ENCODE measurements at places on chromosomes 7 and 10. TPM values are rescaled to one million over a fixed set of nuclear protein-coding genes. Genes with fewer than 3 reads are reported as not detected.

DNA sequence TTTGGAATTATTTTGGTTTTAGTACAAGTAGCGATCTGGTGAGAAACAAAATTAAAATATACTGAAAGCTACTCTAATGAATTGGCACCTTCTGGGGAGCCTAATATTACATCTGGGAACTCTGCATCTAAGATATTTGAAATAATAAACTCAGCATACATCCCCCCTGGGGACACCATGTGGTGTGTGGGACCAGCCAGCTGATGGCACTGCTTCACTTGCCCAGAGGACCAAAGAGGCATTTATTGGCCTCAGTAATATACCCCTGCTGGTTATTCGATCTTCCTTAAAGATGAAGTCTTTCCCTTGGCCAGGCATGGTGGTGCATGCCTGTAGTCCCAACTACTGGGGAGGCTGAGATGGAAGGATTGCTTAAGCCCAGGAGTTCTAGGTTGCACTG is 195.1 kb upstream of the AUTS2 start:
- H3K27me3 ChIP-seq, result no peaks in the 10 kb centered on the region
- no peak overlapping the region for H3K4me3 ChIP-seq
- H3K36me3 ChIP-seq, result no peaks in the 10 kb centered on the region
- no peaks in the 10 kb centered on the region for H3K4me1 ChIP-seq

GRCh38 chr7:22452960-22453558 is 46.9 kb downstream of the STEAP1B start:
- H3K27me3 ChIP-seq, result peaks cover 6% of the 10 kb centered on the region
- DNase-seq, result no peak
- H3K36me3 ChIP-seq, result no peaks in the 10 kb centered on the region
- peak overlapping the region; percentile 13 for H3K4me3 ChIP-seq

GRCh38 chr10:123361832-123362231 is 207.6 kb downstream of the BUB3 start:
- no peak overlapping the region for H3K4me3 ChIP-seq
- no peaks in the 10 kb centered on the region for H3K36me3 ChIP-seq
- DNase-seq, result no peak
- H3K27me3 ChIP-seq, result peaks cover 32% of the 10 kb centered on the region

DNA sequence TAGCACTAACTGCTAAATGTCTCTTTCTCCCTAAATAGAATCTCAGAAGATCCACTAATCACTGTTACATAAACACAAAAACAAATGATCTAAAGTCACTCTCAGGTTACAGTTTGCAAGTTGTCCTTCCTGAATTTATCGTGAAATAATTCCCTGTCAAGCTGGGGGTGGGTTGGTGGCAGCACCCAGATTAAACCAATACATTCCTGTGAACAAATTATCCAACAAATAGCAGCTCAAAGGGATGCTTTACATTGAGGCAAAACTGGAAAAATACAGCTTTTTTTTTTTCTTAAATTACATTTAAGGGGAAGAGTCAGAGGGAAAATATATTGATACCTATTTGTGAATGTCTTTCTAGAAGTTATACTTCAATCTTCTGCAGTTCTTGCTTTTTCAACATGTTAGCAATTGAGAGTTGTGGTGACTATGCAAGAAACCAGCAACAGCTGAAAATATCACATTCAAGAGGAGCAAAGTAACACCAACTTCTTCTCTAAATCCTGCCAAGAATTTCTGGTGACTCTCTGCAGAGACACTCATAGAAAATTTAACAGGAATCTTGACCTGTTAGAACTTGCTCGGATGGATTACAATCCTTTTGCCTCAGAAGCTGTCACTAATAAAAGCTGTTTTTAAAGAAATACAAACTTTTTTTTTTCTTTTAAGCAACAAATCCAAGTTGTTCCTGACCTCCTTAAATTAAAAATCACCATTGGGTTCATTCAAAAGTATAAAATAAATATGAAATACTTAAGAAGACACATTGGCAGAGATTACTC is 18.9 kb downstream of the LMOD2 start:
- no peaks in the 10 kb centered on the region for H3K27me3 ChIP-seq
- H3K4me1 ChIP-seq, result peaks cover 34% of the 10 kb centered on the region
- H3K36me3 ChIP-seq, result peaks cover 5% of the 10 kb centered on the region
- peak overlapping the region; percentile 66 for H3K27ac ChIP-seq

DNA sequence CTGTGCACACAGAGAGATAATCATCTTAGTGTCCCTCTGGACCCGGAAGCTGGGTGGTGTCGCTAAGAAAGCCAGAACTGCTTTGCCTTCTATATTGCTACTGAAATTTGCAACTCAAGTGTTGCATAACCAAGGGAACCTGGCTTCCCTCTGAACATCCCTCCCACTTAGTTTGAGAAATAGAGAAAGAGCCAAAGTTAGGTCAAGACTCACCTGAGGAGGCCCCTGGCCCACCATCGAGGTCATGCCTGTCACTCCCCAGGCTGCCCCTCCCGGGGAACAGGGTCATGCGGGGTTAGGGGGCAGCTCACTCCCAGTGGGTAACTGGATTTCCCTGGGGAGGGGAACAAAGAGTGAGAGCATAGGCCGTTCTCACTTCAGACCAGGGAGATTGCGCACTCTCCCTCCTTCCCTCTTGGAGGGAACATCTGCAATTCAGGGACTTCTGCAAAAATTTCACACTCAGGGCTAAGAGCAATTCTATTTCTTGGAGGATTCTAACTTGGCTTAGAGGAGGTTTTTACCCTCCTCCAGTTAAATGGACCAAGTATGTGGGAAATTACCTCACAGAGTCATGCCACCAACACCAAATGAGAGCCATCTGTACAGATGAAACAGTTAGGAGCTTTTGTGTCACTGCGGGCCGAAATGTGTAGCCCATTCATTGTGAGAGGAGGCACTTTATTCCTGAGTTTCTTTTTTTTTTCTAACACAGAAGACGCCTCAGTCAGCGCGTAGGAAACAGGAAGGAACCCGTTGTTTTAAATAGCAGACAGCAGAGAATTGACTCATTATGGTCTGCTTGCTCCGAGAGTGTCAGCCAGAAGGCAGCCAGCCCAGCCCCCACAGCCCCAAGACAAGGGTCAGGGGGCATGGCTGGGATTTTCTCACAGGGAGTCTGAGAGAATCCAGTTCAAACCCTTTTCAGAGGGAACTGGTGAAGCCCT is 221.3 kb downstream of the ARHGAP12 start:
- peaks cover 21% of the 10 kb centered on the region for H3K4me1 ChIP-seq
- H3K36me3 ChIP-seq, result peaks cover 11% of the 10 kb centered on the region
- H3K27me3 ChIP-seq, result no peaks in the 10 kb centered on the region
- DNase-seq, result no peak
- H3K4me3 ChIP-seq, result peak overlapping the region; percentile 7

DNA sequence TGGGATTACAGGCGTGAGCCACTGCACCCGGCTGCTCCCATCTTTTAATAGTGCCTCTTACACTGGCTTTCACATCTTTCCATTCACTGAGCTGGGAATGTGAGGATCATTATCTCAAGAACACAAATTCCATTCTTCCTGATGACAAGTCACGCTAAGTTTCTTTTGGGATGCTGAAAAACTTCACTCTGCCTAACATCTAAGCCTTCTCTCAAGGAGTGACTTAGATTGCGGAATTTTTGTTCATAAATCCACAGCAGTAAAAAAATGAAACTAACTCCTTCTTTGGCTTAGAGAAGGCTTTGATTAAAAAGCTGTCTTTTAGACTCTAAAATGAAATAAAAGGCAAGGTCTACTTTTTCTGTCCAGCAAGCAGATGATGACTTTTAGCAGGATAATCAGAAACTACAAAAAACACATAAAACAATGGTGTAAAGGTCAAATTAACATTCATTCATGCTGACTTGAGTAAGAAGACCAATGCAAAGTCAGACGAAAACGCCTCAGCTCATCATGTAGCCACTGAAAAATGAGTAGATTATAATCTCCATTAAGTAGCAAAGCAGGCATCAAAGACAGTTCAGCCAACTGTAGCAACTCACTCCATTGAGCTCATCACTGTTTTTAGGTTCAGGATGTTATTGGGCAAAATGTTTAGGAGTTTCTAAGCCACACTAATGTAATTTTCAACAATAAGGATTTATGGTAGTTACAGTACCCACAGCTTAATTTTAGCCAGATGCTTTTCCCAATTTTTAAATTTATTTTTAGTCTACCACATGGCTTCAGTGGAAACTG is 178.8 kb downstream of the ELMO1 start:
- H3K4me3 ChIP-seq, result no peak overlapping the region
- H3K27ac ChIP-seq, result no peak overlapping the region
- DNase-seq, result no peak
- no peaks in the 10 kb centered on the region for H3K36me3 ChIP-seq
- H3K27me3 ChIP-seq, result peaks cover 3% of the 10 kb centered on the region
- H3K4me1 ChIP-seq, result peaks cover 8% of the 10 kb centered on the region

The AKR1C8 gene
- total RNA-seq, result not detected

The SSBP1 gene
- total RNA-seq, result 127 TPM

- DNase-seq, result no peak
- H3K4me1 ChIP-seq, result no peaks in the 10 kb centered on the region
- H3K27ac ChIP-seq, result no peak overlapping the region
- no peak overlapping the region for H3K4me3 ChIP-seq
Observed at GRCh38 chr7:105776986-105777910, 99.2 kb downstream of the ATXN7L1 start.

DNA sequence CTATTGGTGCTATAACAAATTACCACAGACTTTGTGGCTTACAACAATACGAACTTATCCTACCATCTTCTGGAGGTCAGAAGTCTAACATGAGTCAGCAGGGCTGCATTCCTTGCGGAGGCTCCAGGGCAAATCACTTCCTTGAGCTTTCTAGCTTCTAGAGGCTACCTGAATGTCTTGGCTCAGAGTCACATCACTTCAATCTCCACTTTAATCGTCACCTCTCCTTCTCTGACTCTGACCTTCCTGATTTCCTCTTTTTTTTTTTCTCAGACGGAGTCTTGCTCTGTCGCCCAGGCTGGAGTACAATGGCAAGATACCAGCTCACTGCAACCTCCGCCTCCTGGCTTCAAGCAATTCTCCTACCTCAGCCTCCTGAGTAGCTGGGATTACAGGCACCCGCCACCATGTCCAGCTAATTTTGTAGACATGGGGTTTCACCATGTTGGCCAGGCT is 44.6 kb upstream of the ANAPC16 start:
- H3K27ac ChIP-seq, result peak overlapping the region; percentile 80
- H3K4me3 ChIP-seq, result no peak overlapping the region
- peaks cover 22% of the 10 kb centered on the region for H3K4me1 ChIP-seq
- no peaks in the 10 kb centered on the region for H3K27me3 ChIP-seq
- DNase-seq, result no peak

DNA sequence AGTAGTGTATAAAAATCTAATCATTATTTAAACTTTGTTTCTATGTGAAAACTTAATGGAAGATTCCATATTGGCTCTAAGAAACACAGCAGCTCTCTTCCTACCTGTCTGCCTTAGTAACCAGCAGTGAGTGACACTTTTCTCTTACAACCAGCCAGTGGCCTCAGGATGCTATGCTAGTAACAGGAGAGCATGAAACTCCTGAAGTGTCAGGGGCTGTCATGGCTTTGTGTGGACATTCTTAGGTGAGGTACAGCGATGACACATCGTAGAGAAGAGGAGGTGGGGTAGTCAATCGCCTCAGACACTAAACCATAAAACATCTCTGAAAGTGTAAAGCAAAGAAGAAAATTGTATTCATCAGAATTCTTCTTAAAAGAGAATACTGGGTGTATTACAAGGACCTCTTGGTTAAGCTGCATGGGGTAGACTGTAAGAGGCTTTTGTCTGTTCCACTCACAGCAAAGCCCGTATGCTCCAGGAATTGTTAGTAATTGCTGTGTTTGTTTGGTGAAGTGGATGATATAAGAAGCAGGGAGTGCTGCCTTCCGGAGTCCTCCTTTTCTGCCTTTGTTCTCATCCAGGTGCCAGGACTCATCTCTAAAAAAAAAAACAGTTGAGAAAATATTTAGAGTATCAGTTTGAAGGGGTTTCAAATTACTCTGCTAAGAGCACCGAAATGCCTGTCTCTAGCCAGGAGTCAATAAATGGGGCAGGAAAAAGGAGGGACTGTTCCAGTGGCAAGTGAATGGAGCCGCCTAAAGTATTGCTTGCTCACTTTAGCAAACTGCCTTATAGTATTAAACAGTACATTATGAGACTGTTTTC is 518.8 kb downstream of the CNTNAP2 start:
- no peaks in the 10 kb centered on the region for H3K36me3 ChIP-seq
- H3K27me3 ChIP-seq, result no peaks in the 10 kb centered on the region
- no peak for DNase-seq

DNA sequence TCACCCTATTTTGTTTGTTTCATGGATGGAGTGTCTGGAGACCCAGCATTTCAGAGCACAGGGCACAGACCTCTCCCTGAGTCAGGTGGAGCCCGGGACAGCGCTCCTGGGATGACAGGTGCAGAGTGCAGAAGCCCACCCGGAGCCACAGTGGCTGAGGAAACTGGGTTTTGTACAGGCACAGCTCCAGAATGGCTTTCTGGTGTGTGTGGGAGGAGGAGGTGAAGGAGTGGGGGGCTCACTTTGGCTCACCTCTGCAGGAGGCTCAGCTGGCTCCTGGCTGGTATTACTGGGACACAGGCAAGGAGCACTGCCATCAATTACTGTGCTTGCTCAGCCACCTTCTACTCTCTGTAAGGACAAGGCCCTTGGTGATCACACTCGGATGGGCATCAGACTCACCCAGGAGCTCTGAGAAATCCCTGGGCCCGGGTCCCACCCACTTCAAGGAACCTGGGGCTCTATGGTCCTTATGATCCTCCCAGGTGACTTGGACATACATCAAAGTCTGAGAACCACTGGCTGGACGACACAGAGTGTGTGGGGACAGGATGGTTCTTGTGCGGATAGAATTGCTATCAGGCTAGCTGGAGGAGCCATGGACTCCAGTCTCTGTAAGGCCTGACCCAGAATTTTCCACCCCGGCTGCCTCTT is 221.1 kb upstream of the ZNF32 start:
- H3K4me1 ChIP-seq, result peaks cover 26% of the 10 kb centered on the region
- peaks cover 23% of the 10 kb centered on the region for H3K27me3 ChIP-seq
- H3K4me3 ChIP-seq, result no peak overlapping the region

DNA sequence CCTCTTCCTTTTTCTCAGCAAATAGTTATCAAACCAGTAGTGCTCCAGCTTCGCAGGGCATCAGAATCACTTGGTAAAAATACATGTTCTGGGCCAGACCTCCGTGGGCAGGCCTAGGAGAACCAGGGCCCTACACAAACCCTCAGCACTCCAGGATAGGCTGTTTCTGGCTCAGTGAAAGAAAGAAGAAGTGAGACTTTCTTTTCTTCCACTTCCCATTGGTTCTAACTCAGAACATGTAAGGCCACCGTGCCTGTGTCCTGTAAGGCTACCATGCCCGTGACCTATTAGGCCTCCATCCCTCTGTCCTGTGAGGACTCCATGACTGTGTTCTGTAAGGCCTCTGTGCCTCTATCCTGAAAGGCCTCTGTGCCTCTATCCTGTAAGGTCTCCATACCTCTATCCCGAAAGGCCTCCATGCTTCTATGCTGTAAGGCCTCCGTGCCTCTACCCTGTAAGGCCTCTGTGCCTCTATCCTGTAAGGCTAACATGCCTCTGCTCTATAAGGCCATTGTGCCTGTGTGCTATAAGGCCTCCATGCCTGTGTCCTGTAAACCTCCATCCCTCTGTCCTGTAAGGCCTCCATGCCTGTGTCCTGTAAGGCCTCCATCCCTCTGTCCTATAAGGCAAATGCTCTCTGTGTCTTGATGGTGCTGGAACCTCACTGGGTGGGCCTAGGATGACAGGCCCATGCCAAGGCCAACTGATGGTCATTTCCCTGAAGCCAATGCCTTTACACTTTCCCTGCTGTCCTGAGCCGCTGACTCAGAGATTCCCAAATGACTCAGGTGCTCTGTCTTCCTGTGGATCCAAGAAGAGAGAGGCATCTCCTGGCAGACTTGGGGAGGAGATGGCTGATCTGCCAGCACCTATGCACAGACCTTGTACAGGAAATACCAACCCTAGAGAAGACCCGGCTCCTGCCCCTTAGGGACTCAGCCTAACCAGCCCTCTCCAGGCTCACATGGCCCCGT is 96.6 kb upstream of the CACUL1 start:
- H3K27me3 ChIP-seq, result peaks cover 5% of the 10 kb centered on the region
- H3K4me3 ChIP-seq, result no peak overlapping the region
- H3K4me1 ChIP-seq, result no peaks in the 10 kb centered on the region
- H3K36me3 ChIP-seq, result no peaks in the 10 kb centered on the region
- DNase-seq, result no peak
